ENCODE measurements at places on chromosomes 4 and X. TPM values are rescaled to one million over a fixed set of nuclear protein-coding genes. Genes with fewer than 3 reads are reported as not detected.

DNA sequence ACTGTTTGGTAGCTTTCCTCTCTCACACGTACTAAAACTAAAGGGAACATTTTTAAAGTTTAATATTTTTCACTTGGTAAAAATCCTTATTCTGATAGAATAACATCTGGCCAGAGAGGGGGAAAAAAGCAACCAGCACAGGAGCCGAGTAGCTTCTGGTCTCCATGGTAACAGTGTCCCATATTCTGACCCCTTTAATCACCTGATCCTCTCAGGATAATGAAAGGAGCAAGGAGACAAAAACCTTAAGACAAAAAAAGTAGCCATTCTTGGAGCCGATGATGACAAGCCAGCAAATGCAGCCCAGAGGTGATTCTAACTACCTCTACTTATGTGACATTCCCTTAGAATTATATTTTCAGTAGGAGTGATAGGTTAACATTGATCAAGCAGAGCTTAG is 126.6 kb downstream of the SLC39A8 start:
- DNase-seq: no peak

- DNase-seq: no peak
Measured at GRCh38 chr4:119517361-119518229, 111.0 kb downstream of the PDE5A start.

GRCh38 chr4:71334465-71334882 is 4.3 kb upstream of the SLC4A4 start:
- no peak for DNase-seq

- DNase-seq: no peak
Measured at GRCh38 chr4:83019794-83020494, 9.3 kb upstream of the LIN54 start.

- DNase-seq: peak; percentile 4
Measured at GRCh38 chrX:1423215-1423614, 29.5 kb downstream of the ASMTL start.

DNA sequence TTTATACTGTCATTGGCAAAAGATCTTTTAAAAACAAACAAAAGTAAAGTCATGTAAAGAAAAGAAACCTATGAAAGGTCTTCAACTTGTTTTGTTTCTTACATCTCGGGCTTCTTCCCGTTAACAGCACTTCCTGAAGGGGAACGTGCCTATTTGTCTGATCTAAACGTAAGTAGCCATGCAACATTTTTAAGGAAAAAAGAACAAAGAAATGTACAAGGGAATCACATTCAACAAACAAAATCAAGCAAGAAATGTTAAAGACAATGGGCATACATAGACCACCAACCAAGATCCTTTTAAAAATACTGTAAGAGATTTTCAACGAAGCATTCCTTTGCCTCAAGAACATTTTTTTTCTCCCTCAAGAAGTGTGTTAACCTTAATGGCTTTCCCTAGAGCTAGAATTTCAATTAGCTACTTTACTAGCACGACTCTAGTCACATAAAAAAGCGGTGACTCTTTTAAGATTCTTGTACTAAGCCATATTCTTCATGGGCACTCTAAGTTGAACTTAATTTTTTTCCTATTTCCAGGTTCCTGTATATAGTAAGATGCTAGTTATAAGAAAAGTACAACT is 112.0 kb upstream of the TTC29 start:
- no peak for DNase-seq

DNA sequence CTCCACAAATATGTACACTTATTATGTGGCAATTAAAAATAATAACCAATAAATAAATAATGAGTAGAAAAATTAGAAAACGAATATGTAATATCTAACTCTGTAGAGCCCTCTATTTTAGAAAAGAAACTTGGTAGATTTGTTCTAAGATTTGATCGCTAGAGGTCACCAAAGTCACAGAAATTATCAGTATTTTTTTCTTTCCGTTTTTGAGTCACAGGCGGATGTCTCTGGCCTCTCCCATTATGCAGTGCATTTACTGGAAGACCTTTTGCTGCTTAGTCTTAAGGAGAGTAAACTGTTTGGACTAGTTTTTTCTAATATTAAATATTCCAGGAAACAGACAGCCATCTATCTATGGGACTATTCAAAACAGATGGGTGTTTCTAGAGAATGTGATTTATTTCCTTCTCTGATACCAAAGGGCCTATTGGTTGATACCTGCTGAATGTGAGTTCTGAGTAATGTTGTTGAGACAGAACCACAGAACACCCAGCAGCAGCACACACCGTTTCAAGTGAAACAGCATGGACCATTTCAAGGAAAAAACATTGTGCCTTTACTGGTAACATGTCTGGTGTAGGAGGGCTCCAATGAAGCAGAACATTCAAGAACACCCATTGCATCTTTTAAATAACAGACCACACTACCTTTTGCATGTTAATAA is 34.0 kb upstream of the GYPA start:
- DNase-seq: no peak

CXCL3 gene
- 0.69 TPM for total RNA-seq

DNA sequence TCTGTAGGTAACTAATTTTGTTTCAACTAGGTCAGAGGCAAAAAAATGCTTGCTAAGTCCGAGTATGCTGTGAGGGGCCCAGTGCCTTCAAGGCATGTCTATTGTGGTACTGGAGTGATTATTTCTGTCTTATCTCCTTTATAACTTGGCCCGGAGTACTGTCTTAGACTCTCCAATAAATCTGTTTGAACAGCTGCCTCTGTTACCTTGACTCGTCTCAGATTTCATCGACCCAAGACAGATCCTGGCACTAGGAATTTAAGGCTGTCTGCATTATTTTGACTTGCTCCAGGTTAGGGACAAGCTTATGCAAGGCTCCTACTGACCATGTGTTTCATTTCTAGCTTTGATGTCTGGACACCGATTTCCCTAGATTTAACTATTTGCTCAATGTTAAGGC is 41.1 kb upstream of the NKAP start:
- no peak for DNase-seq

CNKSR2 gene
- 0.79 TPM for total RNA-seq

TMEM255A gene
- 1.1 TPM for total RNA-seq

RNF113A gene
- 9.0 TPM for total RNA-seq

DNA sequence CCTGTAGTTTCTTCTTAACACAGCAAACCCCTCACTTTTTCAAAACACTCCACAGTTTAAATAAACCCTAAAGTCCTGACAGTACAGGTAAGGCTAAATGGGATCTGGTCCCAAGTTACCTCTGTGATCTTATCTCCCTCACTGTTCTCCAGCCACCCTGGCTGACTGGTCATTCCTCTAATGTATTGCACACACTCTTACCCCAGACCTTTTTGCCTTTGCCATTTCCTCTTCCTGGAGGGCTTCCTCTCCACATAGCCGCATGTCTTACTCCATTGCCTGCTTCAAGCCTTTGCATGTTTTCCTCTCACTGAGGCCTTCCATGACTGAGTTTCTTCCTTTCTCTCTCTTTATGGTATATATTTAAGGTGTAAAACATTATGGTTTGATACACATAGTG is 19.5 kb upstream of the ANXA3 start:
- DNase-seq: no peak

DNA sequence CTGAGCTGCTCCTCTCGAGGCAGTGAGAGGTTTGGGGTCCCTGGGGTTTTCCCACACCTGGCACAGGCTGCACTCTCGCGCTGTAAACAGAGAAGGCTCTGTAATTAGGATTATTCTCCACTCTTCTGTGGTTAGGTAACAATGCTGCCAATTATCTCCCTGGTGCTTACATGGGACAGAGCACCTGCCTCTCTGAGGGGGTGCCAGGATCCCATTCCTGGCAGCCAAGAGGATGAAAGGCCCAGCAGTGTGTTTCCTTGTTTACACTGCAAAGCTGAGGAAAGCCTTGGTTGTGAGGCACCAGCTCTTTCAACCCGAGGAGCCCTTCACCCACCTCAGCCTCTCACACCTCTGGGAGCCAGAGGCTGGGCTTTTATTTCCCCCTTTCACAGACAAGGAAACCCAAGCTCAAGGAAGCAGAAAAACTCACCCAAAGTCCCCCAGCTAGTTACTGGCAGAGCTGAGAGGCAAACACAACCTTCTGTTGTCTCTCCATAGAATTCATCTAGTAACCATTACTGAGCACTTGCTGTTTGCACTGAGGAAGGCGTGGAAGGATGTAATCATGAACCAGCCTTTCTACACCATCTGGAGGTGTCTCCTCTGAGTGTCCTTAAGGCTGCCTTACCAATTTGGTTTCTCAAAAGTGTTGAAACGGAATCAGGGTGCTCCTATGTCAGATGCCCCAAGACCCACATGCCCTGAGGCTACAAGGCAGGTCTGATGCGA is 39.7 kb upstream of the PROM1 start:
- DNase-seq: no peak

FOXO4 gene
- 35.5 TPM for total RNA-seq

- no peak for DNase-seq
Measured at GRCh38 chr4:11469650-11470437, 41.1 kb upstream of the HS3ST1 start.

GRCh38 chr4:76366737-76367136 is 54.2 kb downstream of the CCDC158 start:
- no peak for DNase-seq

SPIN2A gene
- 0.53 TPM for total RNA-seq

DNA sequence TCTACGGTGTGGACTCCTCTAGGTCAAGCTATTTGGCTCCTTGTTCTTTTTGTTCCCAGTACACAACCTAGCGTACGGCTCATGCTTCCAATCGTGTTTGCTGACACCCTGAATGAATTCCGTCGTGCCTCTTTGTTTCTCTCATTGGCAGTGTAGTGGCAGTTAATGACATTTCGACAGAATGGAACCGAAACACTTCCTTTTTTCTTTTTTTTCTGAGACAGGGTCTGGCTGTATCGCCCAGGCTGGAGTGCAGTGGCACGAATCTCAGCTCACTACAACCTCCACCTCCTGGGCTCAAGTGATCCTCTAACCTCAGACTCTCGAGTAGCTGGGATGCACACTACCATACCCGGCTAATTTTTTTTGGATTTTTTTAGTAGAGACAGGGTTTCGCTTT is 113.3 kb upstream of the ATP6AP2 start:
- DNase-seq: no peak

CTAG1A gene
- not detected for total RNA-seq

- no peak for DNase-seq
Measured at GRCh38 chrX:19840899-19841648, 46.3 kb downstream of the SH3KBP1 start.

GRCh38 chrX:112011376-112011775 is 71.2 kb downstream of the TRPC5 start:
- DNase-seq: no peak

ARR3 gene
- not detected for total RNA-seq

DNA sequence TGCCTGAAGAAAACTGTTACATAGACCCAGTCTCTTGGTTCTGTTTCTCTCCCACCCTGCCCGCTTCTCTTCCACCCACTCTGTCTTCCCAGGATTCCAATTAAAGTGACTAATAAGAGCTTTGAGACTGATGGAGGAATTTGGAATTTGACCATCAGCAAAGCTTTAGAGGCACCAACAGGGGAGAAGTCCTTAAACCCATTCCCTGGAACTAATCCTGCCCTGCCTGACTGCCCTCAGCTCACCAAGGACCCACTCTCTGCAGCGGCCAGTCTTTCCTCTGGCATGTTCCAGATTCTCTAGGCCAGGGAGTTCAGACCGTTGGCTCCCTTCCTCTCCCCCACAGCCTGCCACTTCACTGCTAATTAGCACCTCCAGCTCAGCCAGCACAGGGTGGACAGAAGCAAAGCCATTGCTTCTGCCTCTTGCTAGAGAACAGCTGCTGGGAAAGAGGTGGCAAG is 23.9 kb downstream of the SCD5 start:
- no peak for DNase-seq

DNA sequence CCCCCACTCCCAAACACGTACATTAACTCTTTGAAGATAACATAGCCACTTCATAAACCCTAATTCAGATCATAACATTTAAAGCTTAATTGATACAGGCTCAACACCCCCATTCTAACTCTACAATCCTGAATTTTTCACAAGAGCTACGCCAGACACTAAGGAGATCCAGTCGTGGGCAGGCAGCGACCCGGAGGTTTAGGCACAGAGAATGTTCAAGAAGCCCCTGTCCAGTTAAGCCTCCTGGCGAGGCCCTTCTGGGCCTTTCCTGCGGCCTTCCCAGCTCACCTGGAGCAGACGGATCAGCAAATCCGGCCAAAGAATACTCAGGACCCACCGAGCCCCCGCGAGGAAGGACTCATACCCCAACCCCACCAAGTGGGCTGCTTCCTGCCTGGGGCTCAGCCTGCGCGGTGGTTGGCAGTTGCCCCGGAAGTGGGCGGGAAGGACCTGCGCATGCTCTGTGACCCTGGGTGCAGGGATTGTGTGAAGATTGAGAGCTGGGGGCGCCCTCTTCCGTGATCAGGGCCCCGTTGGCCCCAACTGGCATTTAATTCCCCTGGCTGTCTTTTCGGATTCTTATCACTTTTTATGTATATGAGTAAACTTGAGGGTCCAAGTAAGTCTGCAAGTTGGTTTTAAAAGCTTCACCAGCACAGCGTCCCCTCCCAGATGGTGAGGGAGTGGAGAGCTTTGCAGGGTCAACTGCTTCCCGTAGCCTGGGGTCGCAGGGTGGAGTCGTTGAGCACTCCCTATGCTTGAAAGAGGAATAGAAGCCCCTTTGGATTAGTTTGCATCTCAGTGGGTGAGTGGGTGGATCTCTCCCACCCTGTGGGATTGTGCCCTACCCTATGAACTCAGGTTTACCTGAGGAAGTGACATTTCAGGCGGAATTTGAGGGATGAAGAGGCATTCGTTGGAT is at the start of gene TRIM61:
TSS of gene TRIM61 (minus strand) at position 415 of the 922 bp plus-strand sequence. CDS start 7,655 bp downstream, outside the sequence.
- peak; percentile 77 for DNase-seq

PCDH18 gene
- total RNA-seq: 2.7 TPM

DNA sequence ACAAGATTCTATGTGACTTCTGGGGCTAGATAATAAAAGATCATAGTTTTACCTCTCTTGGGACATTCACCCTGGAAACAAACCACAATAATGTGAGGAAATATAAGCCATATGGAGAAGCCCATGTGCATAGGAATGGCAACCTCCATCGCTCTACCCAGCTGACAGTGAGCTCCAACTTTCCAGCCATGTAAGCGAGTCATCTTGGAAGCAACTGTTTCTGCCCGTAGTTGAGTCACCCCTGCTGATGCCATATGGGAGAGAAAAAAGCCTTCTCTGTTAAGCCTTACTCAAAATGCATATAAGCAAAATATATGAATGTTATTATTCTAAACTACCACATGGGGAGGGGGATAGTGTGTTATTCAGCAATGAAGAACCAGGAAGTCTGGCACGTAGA is 31.4 kb upstream of the RELL1 start:
- DNase-seq: no peak

GRCh38 chr4:53168228-53168627 is 197.6 kb downstream of the SCFD2 start:
- no peak for DNase-seq

DNA sequence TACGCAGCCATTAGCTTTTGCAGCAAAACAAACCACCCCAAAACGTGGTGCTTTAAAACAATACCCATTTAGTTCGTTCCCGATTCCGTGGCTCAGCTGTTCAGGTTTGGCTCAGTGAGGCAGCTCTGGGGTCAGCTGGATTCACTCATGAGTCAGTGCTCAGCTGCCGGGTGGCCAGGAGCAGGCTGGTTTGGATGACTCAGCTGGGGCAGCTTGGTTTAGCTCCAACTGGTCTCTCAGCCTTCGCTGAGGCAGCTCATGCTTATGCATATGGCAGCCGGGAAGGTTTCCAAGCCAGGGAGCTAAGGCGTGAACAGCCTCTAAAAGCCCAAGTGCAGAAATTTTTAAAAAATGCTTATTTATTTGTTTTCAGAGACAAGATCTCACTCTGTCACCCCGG is 13.3 kb upstream of the CD99 start:
- peak; percentile 88 for DNase-seq

Measured in right cardiac atrium (tissue), 5 donors.